ENCODE measurements at places on chromosomes 6 and 20. TPM values are rescaled to one million over a fixed set of nuclear protein-coding genes. Genes with fewer than 3 reads are reported as not detected.

DNA sequence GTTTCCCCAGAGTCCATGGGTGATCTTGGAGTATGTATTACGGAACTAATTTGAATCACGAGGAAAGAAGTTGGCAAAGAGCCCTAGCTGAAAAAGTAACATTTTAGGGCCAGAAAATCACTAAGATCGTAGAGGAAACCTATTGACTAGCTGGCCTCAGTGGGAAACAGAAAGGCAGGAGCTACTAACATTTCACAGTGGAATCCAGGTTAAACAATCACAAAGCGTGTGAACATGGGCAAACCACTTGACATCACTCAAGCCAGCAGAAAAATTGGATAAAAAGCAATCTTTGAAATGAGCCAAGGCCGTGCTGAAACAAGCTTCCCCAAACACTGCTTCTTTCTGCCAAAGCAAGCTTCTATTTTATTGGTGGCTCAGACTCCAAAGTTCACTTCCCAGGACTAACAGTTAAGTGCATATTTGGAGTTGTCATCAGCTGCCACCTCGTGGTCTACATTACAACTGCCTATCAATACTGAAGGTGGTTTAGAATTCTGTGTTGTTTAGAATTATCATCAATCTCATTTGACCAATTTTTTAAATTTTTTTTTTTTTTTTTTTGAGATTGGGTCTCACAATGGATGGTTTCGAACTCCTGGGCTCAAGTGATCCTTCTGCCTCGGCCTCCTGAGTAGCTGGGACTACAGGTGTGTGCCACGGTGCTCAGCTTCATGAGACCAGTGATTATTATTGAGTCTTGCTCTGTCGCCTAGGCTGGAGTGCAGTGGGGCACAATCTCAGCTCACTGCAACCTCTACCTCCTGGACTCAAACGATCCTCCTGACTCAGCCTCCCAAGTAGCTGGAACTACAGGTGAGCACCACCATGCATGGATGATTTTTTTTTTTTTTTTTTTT is 10.6 kb downstream of the RPS10 start:
- H3K4me1 ChIP-seq, result peaks cover 6% of the 10 kb centered on the region
- no peak for DNase-seq
- H3K27ac ChIP-seq, result peak overlapping the region; percentile 38
- H3K4me3 ChIP-seq, result no peak overlapping the region

The BMP6 gene
- total RNA-seq, result not detected

DNA sequence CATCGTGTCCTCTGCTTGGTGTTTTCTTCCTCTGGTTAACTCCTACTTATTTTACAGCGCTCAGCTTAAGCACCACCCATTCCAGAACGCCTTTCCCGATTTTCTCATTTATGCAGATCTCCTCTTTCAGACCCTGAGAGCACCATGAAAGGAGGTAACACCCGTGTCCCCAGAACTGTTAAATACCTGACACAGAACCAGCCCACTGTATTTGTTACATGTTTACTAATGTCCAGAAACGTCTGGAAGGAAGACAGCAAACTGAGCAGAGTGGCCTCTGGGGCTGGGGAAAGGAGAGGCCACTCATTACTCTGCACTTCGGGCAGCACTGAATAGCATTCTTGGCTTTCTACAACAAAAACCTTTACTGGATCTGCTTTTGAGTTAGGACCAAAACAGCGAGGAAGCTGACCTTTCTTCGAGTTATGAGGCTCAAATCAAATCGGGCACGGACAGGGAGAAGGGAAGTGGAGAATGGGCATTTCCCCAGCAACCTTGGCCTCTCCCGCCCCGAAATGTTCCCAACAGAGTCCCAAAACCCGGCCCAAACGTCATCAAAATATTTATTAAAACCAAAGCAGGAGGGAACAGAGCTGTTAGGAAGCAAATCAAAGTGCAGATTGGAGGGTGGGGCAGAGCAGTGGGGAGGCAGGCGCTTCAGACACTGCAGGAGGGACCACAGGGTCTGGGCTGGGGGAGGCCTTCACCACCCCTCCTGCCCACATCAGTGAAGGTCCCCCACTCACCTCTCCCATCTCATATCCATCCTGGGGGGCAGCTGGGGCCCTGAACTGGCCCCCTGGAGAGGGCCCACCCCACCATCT is 1.1 kb upstream of the NECAB3 start:
- H3K4me3 ChIP-seq, result peak overlapping the region; percentile 64
- H3K27me3 ChIP-seq, result no peaks in the 10 kb centered on the region
- peak overlapping the region; percentile 79 for H3K27ac ChIP-seq

DNA sequence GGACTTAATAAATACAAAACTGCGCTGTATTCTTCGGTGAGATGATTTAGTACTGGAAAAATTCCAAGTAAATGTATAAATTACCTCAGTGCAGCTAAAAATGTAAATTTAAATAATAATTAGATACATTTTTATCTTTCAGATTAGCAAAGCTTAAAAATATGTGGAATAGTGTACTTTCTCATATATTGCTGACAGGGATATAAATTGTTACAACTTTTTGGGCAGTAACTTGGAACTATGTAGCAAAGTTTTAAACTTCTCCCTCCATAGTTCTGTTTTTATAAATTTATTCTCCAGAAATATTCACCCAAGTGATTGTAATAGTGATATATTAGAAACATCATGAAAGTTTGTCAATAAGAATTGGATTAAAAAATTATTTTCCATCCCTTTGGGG is 384.6 kb upstream of the CITED2 start:
- H3K36me3 ChIP-seq, result no peaks in the 10 kb centered on the region
- no peaks in the 10 kb centered on the region for H3K27me3 ChIP-seq
- H3K4me3 ChIP-seq, result no peak overlapping the region
- H3K27ac ChIP-seq, result no peak overlapping the region
- no peak for DNase-seq

The ACSS1 gene
- total RNA-seq, result 55.8 TPM

DNA sequence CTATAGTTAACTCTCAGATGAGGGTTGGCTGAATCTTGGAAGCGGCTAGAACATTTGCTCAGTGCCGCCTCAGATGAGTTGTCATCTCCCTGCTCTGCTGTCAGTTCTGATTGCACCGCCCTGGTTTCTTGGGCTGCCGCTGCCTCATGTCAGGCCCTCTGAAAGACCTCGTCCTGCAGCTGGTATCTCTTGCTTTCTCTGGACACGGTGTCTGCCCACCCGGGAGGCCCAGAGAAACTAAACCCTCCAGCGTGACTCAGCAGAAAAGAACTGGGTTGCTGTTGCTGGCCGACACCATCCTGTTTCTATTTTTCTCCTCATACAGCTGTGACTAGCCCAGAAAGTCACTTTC is 355.4 kb downstream of the CD83 start:
- peaks cover 3% of the 10 kb centered on the region for H3K27me3 ChIP-seq
- no peak overlapping the region for H3K27ac ChIP-seq
- H3K4me1 ChIP-seq, result peaks cover 4% of the 10 kb centered on the region
- peaks cover 6% of the 10 kb centered on the region for H3K36me3 ChIP-seq
- no peak overlapping the region for H3K4me3 ChIP-seq

DNA sequence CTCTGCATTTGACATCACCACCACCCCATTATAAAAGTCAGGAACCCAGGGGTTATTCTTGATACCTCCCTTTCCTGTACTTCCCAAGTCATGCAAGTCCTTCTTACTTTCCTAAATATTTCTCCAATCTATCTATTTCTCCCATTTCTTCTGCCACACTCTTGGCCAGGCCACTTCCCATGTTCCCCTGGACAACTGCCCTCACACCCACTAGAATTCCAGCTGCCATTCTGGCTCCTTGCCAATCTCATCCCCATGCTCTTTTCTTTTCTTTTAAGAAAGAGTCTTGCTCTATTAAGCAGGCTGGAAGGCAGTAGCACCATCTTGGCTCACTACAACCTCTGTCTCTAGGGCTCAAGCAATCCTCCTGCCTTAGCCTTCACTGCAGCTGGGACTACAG is 15.2 kb downstream of the DEFB132 start:
- H3K4me3 ChIP-seq, result no peak overlapping the region
- peaks cover under 1% of the 10 kb centered on the region for H3K27me3 ChIP-seq
- H3K36me3 ChIP-seq, result peaks cover 6% of the 10 kb centered on the region
- H3K27ac ChIP-seq, result no peak overlapping the region

GRCh38 chr6:107653183-107653580 is 163.3 kb downstream of the SOBP start:
- no peak overlapping the region for H3K4me3 ChIP-seq
- DNase-seq, result no peak
- H3K4me1 ChIP-seq, result peaks cover 35% of the 10 kb centered on the region
- H3K36me3 ChIP-seq, result peaks cover 2% of the 10 kb centered on the region
- H3K27ac ChIP-seq, result no peak overlapping the region
- no peaks in the 10 kb centered on the region for H3K27me3 ChIP-seq

GRCh38 chr6:152554851-152555250 is 82.3 kb downstream of the SYNE1 start:
- H3K4me3 ChIP-seq, result no peak overlapping the region
- no peaks in the 10 kb centered on the region for H3K27me3 ChIP-seq
- no peaks in the 10 kb centered on the region for H3K36me3 ChIP-seq
- H3K27ac ChIP-seq, result no peak overlapping the region
- no peak for DNase-seq

DNA sequence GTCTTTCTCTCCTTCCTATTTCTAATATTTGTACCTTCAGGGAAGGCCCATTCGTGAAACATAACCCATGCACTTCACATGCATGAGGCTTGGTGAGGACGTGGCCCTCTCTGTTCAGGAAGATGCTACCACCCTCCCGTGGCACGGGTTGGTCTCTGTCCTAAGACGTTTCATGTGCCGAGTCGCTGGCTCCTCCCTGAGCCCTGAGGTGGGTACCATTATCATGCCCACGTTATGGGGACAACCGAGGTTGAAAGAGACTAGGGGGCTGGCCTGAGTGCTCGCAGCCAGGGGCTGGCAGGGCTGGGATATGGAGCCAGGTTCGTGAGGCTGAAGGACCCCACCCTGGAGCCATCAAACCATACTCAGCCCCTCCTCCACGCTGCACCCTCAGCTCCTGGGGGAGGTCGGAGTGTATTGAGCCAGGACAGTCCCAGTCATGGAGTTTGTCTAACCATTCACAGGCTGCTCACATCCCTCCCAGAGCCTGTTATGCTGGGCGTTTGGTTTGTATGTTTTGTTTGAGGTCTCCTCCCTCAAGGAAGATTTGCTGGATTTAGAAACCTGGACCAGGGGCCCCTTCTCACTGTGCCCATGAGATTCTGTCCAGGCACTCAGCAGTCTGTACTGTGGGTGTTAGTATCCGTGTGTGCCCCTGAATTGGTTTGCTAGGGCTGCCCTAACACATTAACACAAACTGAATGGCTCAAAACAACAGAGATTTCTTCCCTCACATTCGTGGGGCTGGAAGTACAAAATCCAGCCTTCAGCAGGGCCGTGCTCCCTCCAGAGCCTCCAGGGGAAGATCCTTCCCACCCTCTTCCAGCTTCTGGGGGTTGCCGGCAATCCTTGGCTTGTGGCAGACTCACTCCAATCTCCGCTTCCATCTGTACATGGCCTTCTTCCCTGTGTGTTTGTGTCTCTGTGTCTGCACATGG is 88.3 kb downstream of the ANKRD60 start:
- DNase-seq, result no peak
- H3K4me1 ChIP-seq, result no peaks in the 10 kb centered on the region
- H3K27me3 ChIP-seq, result peaks cover 17% of the 10 kb centered on the region
- no peak overlapping the region for H3K27ac ChIP-seq
- H3K4me3 ChIP-seq, result no peak overlapping the region

- DNase-seq, result no peak
- H3K4me3 ChIP-seq, result no peak overlapping the region
- H3K4me1 ChIP-seq, result peaks cover 7% of the 10 kb centered on the region
- H3K36me3 ChIP-seq, result no peaks in the 10 kb centered on the region
Observed at GRCh38 chr6:166559211-166559610, 27.3 kb downstream of the RAMACL start.

DNA sequence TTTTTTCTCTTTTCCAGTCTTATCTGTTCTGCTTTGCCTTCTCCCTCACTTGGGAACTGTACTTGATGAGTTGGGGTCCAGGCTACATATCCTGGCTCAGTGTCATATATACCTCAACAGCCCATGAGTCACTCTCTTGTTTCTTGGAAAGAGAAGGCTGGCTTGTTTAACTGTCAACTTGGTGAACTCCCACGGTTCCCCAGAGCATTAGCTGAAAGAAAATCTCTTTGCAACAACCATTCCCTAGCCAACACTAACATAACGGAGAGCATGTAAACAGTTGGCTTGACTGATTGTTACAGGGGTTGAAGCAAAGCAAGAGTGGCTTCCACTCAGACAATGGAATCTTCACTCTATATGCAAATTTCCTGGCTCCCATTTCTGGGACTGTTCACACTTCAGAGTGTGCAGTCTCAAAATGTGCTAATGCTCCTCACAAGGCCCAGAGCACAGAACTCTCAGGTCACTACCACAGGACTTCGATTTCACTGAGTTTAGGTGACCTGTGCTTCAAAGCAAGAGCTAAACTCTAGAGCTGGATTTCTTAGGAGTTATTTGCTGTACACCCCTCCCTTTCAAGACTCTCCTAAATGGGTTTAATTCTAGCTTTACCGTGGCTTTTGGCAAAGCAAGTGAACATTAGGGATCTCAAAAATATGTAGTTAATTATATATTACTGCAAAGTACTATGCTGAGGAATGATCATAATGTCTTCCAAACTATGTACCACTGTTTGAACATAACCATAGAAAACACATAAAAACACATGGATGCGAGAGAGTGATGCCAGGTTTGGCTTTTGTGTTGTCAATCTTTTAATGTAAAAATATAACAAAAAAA is 609.8 kb downstream of the RFPL4B start:
- no peak overlapping the region for H3K4me3 ChIP-seq
- H3K27me3 ChIP-seq, result no peaks in the 10 kb centered on the region
- no peaks in the 10 kb centered on the region for H3K4me1 ChIP-seq
- no peaks in the 10 kb centered on the region for H3K36me3 ChIP-seq
- H3K27ac ChIP-seq, result no peak overlapping the region
- no peak for DNase-seq

The OXT gene
- total RNA-seq, result 0.68 TPM

GRCh38 chr6:140370976-140371870 is 996.8 kb upstream of the CITED2 start:
- no peak for DNase-seq
- H3K27ac ChIP-seq, result no peak overlapping the region
- H3K4me1 ChIP-seq, result no peaks in the 10 kb centered on the region
- H3K27me3 ChIP-seq, result no peaks in the 10 kb centered on the region

DNA sequence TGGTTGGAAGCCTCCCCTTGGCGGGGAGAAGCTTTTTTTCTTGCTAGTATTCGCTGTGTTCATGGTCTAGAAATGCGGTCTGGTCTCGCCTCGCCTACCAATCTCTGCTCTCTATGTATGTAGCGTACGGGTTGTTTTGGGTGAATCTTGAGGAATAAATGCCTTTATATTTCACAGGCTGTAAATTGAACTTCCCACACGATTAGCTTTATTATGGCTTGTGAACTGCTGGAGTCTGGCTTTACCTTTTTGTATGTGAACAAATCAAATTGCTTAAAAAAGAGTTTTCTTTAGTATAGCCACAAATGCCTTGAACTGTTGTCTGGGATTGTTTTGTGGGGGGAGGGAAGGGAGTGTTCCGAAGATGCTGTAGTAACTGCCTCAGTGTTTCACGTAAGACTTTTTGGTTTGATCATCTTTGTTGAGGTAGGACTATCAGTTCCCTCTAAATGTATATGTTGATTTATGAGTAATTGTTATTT is 2.2 kb downstream of the INSM1 start:
- peaks cover 3% of the 10 kb centered on the region for H3K36me3 ChIP-seq
- H3K27me3 ChIP-seq, result peaks cover 69% of the 10 kb centered on the region
- peaks cover 7% of the 10 kb centered on the region for H3K4me1 ChIP-seq
- H3K4me3 ChIP-seq, result peak overlapping the region; percentile 45
